ENCODE measurements at places on chromosomes 7 and 10. TPM values are rescaled to one million over a fixed set of nuclear protein-coding genes. Genes with fewer than 3 reads are reported as not detected.

DNA sequence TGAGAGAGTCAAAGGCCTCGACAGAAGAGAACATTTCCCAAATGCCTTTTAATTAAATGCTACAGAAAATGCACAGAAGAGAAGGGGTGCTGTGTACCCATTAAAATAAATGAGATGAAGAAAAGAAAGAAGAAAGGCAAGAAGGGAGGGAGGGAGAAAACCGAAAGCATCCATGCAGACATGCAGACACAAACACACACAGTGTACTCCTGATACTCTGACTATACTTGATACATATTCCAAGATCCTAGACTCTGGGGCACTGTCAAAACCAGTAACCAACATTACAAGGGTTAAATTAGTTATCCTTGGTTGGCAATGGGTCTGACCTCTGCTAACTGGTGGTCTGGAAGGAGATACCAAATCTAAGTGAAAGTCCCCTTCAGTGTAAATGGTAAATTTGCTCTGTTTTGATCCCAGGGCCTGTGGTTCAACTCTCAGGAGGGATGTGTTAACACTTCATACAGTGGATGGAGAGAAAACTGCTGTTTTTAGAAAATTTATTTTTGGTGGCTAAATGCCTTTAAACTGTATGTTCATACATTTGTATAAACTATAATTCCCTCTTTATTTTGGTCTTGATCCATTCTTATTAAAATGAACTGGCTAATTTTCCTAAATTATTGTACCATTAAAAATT is 241.3 kb downstream of the GLI3 start:
- no peak for DNase-seq

DNA sequence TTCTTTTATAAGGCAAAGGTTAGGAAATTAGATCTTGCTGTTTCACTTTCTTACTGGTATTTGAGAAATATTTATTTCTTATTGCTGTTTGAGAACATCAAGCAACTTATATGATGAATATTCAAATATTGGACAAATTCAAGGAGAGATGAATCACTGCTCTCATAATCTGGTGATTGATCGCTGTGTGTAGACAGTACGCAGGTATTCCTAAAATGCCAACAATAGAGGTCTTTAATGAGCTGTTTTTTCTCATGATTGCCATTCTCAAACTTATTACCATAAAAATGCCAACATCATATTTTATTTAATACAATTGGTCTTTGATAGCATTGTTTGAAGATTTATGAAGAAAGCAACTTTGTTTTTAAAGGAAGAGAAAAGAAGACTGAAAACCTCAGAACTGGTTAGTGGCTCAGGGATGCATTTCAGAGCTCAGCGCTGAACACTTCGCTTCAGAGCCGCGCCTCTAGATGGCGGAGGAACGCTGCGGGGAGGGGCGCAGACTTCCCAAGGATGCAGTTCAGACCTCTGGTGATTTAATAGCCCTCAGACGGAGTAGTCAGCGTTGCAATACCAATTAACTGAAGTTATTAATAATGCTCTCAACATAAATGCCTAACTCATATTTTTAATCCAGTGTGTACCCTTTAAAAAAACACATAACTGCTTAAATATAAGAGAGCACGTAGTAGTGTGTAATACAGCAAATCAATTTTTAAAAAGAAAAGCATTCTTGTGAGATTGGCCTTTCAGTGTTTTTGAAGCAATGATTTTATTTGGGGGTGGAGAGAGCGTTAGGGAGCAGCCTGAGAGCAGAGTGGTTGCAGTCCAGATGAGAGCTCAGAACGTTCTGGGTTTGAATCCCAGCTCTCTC is 38.5 kb upstream of the STEAP4 start:
- peak; percentile 39 for DNase-seq

GRCh38 chr7:131896165-131896863 is 339.9 kb upstream of the PODXL start:
- no peak for DNase-seq

DNA sequence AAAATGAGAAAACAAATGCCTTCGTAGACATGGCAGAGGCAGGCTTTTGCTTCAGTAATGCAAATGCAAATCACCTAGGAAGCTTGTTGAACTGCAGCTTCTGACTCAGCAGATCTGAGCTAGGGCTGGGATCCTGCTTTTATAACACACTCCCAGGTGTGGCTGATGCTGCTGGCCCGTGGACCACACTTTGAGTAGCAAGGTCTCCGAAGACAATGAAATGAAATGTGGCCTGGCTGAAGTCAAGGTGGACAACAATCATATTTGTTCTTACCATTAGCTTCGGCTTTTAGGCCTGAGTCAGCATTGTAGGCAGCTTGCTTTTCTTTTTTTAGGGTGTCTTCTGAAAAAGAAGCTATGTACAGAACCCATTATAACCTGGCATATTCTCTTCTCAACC is 26.3 kb downstream of the COL17A1 start:
- DNase-seq: peak; percentile 62

DNA sequence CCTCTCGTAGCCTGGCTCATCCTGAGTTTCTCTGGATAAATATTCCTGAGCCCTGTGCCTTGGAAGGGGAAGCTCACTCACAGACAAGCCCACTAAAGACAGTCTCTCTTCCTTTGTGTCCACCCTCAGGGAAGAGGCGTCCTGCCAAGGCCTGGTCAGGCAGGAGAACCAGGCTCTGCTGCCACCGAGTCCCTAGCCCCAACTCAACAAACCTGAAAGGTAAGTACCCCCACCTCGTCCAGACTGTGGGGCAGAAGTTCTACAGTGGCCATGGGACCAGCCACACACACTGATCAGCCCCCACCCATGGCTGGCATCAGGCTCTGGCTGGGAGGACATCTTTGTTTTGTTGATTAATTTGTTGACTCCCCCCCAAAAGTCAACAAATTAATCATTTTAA is 2.8 kb downstream of the GPR15LG start:
- DNase-seq: no peak

The GATA3 gene
- 0.84 TPM for polyA plus RNA-seq

DNA sequence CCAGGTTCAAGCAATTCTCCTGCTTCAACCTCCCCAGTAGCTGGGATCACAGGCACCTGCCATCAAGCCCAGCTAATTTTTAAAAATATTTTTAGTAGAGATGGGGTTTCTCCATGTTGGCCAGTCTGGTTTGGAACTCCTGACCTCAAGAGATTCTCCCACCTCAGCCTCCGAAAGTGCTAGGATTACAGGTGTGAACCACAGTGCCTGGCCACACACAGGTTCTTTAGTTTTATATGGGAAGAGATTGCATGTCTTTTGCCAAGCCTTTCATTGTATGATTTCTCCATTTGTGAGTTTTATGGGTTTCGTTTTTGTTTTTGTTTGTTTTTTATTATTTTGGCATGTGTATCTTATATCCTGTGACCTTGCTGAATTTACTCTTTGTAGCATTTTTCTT is 40.9 kb downstream of the C1GALT1 start:
- DNase-seq: no peak

The FFAR4 gene
- polyA plus RNA-seq: 0.51 TPM

DNA sequence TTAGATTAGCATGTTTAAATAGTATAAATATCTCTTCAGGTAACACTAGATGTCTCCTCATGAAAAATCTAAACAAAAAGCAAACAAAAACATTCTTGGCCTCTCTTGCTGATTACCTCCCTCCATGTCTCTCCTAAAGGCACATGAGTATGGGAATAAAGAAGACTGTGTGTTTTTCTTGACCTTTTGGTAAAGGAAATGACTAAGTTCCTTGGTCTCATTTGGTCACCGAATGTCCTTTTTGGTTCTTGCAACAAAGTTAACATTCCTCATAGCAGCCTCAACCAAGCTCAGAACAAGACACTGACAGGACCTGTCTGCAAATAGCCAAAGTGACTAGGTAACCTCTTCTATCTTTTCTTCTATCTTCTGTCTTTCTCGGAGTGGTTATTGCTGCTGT is 35.5 kb downstream of the POM121L12 start:
- DNase-seq: no peak

GRCh38 chr10:35027567-35027966 is 62.6 kb downstream of the CUL2 start:
- no peak for DNase-seq

- DNase-seq: no peak
Observed at GRCh38 chr7:117323851-117324711, 1.2 kb upstream of the WNT2 start.

DNA sequence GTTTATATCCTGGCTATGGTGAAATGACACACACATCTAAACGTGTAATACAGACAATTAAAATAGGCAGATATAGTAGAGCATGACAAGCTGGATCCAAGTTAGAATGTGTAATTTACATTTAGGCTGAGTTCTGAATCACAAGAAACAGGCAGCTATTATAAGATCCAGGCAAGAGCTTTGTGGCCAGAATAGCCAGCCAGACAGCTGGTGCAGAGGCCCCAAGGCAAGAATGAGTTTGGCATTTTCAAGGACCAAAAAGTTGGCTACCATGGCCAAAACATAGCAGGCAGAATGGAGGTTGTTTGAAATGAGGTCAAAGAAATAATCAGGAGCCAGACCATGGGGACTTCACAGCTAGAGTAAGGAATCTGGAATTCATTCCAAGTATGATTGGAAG is 281.7 kb downstream of the MTERF1 start:
- no peak for DNase-seq

GRCh38 chr7:103929901-103930311 is 59.6 kb downstream of the RELN start:
- no peak for DNase-seq

GRCh38 chr10:121578965-121579364 is 19.3 kb downstream of the FGFR2 start:
- no peak for DNase-seq

DNA sequence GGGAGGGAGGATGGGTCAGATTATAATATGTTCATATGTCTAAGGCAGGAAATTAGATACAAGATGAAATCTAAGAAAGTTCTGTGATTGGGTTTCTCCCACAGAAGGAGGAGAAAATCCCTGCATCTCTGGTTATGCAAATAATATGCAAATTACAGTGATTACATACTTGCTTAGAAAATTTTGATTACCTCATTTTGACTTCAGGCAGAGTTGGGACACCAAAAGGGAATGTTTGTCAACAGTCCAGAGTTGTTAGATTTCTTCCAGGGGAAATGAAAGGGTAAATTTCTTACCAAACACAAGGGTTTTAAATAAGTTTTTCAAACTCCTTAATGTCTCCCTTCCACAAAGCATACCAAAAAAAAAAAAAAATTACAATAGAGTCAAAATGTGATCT is 101.4 kb upstream of the STEAP1B start:
- DNase-seq: no peak

GRCh38 chr7:23204241-23204640 is 22.4 kb downstream of the NUP42 start:
- no peak for DNase-seq

The CPA4 gene
- 7.9 TPM for polyA plus RNA-seq
